SHP77 treated with DMSO at 0.1 percent for 48 hours (cell line): ENCODE measurements at places on chromosomes 5 and 9.

DNA sequence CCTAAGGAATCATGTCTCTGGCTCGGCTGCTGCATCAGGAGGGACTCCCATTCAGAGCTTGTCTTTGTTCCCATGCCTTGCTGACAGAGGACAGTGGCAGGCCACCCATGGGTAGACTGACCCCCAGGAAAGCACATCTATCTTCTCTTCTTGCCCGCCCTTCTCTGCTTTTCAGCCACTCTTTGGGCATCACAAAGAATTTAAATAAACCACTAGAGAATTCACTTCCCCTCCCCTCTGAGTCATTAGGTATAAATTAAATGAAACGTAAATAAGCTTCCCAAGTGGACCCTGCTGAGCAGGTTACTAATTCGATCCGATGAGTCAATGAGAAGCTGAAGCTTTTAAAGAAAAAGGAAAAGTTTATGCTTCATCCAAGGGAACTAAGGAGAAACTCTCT, 97.0 kb downstream of the DRD1 start:
- DNase-seq, result no peak

DNA sequence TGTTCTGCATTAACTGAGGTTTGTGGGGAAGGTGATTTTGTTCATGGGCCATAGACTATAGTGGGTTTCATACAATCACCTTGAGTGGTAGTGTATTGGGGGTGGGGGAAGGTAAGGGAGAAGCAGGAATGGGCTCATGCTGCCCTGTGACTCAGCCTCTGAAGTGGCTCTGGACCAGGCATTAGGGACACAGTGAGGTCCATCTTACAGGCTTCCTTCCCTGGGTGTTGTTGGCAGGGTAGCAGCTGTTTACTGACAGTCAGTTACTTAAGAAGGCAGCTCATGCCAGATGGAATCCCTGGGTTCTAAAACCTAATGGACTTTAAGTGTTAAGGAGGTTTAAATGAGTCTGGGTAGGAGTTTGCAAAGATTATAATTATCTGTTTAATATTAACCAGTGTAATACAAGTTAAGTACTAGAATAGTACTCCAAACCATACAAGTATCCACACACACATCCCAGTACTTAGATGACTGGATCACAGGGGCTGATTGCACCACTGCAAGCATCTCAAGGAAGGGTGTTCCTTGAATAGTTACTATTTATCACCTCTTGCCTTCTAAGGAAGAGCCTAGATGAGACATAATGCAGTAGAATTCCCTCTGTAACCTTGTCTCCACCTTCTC, 59.3 kb downstream of the CAST start:
- DNase-seq, result no peak

DNA sequence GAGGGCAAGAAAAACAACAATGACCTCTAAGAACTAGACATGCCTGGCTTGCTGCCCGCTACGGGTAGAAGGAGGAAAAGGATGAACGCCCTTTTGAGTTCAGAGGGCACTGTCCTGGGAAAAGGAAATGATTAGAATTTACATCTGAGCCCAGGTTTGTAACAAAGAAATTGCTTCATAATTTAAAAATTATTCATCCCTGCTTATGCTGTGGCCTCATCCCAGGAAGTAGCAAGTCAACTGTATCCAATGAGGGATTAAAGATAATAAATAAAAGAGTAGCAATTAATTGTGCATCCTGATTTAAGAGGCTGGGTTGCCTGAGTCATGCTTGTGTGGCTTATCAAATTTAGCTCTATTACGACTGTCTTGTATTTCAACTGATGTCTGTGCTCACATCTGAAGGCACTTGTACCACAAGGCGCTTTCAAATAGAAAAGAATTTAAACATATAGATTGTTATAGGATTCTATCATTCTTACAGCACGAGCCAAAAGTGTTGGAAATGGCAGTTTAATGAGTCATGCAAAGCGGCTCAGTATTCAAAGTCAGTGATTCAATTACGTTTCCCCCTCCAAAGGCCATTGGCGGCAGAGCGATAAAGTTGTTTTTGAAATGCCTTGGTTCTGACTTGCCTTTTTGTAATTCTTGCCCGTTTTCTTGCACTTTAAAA, 40.0 kb upstream of the DMRT1 start:
- DNase-seq, result no peak

- DNase-seq, result no peak
Measured at GRCh38 chr5:145805819-145806218, 29.3 kb downstream of the PRELID2 start.

GRCh38 chr9:123629531-123629930, 273.5 kb downstream of the CRB2 start:
- no peak for DNase-seq

GRCh38 chr9:28032268-28032590, 458.9 kb upstream of the C9orf72 start:
- DNase-seq, result no peak

GRCh38 chr5:117681431-117682254, 1107.0 kb upstream of the SEMA6A start:
- DNase-seq, result no peak

- DNase-seq, result no peak
Measured at GRCh38 chr5:84287951-84288350, 96.7 kb downstream of the EDIL3 start.

DNA sequence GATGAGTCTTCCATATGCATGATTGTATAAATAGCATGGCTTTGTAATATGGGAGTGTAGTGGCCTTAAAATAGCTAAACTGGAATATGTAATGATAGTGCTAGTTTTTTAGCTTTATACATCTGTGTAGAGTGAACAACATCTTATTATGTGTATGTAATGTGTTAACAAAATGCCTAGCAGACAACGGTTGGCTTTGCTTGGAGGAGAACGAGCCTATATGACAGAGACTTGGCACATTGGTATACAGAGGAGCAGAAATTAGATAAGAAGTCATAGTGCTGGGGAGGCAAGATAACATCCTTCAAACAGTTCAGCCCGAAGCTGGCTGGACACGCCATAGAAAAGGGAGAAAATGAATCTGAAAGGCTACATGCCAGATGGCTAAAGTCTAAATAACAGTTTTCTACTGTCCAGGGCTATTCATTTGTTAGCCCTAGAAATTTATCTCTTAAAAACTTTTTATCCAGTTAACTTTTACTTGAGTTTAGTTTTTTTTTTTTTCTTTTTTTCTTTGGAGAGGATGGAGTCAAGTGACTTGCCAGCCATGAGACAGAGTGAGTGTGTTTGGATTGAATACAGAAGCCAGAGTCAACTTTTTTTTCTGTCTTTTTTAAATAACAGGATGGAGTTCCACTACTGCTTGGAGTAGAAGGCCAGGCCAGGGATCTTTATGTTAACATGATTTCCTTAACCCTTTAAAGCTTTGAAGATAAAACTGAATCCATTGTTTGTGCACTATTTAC, 214.4 kb upstream of the ACTBL2 start:
- DNase-seq, result no peak

DNA sequence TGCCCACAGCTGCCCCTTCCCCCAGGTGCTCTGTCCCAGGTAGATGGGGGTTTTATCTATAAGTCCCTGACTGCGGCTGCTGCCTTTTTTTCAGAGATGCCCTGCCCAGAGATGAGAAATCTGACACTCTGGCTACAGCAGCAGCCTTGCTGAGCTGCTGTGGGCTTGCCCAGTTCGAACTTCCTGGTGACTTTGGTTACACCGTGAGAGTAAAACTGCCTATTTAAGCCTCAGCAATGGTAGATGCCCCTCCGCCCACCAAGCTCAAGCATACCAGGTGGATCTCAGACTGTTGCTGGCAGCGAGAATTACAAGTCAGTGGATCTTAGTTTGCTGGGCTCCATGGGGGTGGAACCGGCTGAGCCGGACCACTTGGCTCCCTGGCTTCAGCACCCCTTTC, 56.8 kb downstream of the MINAR2 start:
- no peak for DNase-seq

DNA sequence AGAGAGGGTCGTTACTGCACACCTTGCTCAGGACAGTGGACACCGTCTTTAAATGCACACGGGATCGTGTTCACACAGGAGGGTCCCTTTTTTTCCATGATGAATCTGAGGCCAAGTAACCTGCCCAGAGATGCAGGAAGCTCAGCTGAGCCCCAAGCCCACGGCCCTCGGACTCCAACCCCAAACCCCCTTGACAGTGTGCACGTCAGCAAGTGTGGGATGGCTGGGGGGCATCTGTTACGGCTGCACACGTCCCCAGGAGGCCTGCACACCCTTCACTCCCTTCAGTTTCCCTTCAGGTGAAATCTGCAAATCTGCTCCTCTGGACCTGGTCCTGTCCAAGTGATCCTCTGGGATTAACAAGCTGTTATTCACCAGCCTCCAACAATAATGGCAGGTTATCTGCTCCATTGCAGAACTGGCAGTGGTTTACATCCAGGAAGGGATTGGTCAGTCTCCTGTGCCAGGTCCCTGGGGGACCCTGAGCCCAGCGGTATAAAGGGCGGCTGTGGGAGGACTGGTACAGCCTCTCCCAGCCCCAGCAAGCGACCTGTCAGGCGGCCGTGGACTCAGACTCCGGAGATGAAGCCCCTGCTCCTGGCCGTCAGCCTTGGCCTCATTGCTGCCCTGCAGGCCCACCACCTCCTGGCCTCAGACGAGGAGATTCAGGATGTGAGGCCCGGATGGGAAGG, at the start of gene LCN1:
Gene LCN1, plus strand, starts transcription at position 525 of the 692 bp plus-strand sequence. Its CDS starts 58 bp downstream, at position 583.
- DNase-seq, result no peak

DNA sequence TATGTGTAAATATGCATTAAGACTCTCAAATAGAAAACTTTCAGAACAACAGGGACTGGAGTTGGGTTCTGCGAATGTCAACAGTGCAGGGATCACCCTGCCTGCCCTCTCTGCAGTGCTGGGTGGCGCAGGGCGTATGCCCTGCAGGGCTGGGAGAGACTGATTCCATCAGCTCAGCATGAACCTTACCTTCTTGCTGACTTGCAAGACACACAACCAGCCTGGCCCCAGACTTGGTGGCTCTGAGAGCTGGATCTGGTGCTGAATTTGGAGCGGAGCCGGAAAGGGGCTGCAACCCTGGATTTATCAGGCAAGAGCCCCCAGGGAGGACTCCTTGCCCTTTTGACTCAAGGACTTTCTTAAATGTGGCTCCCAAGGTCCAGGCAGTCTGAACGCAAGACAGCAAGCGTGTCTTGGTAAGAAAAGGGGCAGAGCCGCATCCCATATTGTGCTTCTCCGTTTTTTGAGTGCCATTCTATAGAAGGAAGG, 376.0 kb upstream of the IRX2 start:
- no peak for DNase-seq

GRCh38 chr5:65938256-65938655, 11.9 kb downstream of the ERBIN start:
- DNase-seq, result no peak
